SJCRH30 (cell line): ENCODE measurements at places on chromosomes 4 and X.

GRCh38 chrX:4710618-4711433, 997.4 kb upstream of the PRKX start:
- no peak for DNase-seq

DNA sequence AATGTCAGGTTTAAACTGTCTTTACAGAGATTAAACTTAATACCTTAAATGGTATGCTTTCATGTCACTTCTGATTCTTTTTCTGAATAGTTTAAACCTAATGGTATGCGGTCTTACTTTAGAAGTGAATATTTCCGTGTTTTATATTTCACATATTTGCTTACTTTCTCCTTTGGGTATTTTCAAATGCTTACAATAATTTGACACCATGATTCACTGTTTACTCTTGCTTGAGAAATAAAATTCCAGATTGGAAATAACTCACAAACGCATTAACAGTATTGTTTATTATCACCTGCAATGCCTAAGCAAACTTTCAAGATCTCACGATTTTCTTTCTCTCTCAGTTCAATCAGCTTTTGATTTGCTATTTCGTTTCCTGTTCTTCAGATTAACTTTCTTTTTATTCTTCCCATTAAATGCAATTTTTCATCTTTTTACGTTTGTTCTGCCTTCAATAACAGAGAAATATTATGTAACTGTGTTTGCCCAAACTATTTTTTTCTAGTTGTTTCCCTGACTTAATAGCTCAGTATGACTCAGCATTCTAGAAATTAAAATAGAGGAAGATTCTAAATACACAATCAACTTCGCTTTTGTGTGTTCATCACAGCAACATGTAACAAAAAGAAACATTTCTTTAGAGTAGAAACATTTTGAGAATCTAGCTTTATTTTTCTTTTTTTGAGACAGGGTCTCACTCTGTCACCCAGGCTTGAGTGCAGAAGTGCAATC, 955.5 kb upstream of the PRKX start:
- DNase-seq = no peak

GRCh38 chrX:48592971-48593370, 4.3 kb upstream of the WDR13 start:
- no peak for DNase-seq

DNA sequence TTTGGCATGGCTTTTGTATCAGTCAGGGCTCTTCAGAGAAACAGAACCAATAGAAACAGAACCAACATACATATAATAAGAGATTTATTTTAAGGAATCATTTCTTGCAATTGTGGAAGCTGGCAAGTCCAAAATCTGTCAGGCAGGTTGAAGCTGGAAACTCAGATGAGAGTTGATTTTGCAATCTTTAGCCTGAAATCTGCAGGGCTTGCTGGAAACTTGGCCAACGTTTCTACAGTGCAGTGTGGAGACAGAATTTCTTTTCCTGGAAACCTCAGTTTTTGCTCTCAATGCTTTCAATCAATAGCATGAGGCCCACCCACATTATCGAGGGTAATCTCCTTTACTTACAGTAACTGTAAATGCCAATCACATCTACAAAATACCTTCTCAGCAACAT, 45.4 kb downstream of the COMMD8 start:
- no peak for DNase-seq

- DNase-seq = no peak
Measured at GRCh38 chrX:8607326-8607725, 124.6 kb downstream of the ANOS1 start.

- DNase-seq = no peak
Measured at GRCh38 chr4:159293811-159294515, 191.1 kb downstream of the RAPGEF2 start.

- DNase-seq = no peak
Measured at GRCh38 chrX:122583551-122583950, 600.5 kb upstream of the GRIA3 start.

GRCh38 chr4:8380511-8381415, 59.8 kb downstream of the ACOX3 start:
- no peak for DNase-seq

DNA sequence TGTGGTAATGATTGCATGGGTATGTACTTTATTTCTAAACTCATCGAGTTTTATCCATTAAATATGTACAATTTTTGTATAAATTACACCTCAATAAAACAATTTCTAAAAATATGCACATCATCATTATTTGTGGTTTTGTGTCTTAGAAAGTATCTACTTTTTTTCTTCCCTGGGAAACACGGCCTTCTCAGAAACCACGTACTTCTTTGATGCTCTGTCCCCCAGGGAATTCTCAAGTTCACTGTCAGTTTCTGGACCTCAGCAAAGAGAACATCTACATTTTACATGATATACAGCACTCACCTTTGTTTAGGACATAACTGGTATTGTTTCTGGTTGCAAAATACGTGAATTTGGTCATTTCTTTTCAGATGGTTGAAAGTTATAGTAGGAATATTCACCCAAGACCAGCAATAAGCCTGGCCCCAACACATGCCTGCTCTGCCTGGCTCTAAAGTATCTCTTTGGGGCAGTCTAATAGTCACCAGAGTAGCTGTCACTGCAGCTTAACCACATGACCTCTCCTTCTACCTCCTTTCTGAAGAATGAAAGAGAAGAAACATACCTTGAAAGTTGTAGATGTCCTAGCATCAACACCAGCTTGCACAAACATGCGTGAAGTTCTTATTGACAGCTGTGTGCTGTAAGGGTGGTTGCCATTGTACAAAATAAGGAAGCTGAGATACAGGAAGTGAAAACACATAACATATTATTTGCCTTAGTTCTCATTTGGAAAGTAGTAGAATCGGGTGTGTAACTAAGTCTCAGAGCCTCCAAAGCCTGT, 48.4 kb upstream of the SPANXN4 start:
- DNase-seq = no peak

GRCh38 chrX:109360301-109360700, 121.6 kb downstream of the GUCY2F start:
- DNase-seq = no peak

GRCh38 chr4:42123071-42123644, 29.3 kb downstream of the BEND4 start:
- DNase-seq = no peak

DNA sequence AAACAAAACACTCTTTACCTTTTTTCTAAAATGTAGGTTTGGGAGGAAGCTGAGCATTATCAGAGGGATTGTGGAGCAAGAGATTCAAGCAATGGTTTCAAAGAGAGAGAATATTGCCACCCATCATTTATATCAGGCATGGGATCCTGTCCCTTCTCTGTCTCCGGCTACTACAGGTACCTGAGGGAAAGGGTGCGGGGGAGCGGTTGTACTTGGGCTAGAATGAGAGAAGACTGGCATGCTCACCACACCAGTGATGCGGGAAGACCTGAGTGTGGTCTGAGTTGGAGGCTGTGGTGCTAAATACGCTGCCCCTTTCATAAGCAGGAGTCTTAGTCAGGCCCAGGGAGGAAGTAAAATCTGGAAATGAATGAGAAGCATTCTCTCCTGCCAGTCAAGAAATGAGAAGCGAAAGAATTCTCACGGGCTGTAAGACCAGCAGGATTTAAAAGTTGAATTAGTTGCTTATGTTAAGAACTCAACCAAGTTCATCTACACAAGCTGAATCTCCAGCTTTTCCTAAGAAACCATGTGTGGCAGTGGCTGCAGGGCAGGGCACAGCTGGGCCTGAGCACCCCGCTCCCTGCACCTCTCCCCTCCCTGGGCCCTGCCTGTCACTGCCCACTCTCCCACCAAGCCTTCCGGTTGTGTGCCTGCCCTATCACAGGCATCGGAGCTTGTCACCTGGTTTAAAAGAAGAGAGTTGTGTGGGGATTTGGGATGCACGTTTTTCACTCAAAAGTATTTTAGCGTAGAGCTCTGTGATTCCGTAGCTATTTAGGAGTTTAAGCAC, 24.8 kb upstream of the MSANTD1 start:
- no peak for DNase-seq

GRCh38 chr4:11098461-11098860, 330.2 kb downstream of the HS3ST1 start:
- no peak for DNase-seq

GRCh38 chr4:71065991-71066510, 72.6 kb downstream of the DCK start:
- DNase-seq = no peak

- no peak for DNase-seq
Measured at GRCh38 chr4:153242839-153243324, 38.6 kb downstream of the TRIM2 start.

DNA sequence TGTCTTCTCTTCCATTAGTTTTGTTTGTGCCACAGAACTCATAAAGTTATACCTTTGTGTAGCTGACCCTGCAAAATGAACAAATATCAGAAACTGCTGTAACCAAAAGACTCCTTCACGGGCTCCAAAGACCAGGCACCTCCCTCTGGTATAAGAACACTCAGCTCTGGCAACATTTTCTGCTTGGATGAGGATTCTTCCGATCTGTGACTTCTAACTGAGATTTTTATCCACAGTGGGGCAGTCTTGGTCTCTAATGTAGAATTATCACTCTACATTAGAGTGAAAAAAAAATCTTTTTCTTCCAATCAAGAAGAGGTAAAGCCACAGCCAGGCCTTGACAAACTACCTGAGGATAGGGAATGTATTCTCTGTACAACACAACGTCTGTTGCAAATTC, 38.5 kb upstream of the PRSS48 start:
- no peak for DNase-seq

DNA sequence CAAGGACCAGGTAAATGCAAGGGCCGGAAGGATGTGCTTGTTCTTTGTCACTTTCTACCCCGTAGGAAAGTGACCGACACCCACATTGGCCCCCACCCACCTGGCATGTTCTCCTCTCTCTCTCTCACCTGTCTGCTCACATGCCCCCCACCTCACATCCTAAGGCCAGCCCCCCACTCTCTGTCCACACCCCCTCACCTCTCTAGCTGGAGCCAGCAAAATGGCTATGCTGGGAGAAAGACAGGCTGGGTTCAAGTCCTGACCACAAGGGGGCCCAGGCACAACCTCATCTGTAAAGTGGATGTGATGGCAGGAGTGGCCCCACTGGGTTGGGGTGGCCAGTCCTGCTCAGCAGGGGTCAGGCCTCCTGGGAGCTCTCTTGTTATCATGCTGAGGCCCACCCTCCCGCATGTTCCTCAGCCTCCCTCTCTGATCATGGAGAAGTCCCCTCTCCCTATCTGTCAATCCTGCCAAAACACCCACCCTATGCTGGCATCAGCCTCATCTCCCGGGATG, 1.7 kb upstream of the PPP2R2C start:
- peak; percentile 10 for DNase-seq

DNA sequence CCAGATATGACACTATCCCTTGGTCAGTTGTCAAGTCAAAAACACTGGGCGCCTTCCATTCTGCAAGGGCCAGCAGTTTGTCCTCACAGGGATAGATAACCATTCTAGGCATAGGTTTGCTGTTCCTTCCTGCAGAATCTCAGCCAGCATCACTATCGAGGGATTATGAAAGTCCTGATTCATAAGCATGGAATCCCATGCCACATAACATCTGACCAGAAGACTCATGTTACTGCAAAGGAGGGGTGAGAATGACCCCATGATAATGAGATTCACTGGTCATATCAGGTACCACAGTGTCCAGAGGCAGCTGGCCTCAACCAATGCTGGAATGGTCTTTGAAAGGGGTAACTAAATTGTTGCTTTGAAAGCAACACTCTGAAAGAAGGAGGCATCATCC, 84.7 kb downstream of the OTC start:
- peak; percentile 13 for DNase-seq

DNA sequence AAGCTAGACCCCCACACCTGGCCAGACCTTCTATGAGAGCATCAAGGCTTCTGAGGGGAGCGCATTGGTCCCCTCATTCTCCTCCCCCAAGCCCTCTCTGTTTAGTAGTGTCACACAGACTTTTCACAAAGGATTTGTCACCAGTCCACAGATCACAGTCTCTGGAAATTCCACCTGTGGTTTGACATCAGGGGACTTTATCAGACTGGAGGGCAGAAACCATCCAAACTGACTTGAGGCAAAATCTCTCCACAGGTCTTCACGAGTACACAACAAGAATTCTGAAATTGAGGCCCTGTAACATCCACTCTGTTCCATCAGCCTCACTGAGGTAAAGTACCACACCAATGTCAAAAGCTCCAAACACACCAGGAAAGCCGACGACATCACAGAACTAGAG, 112.5 kb downstream of the SH3KBP1 start:
- no peak for DNase-seq

DNA sequence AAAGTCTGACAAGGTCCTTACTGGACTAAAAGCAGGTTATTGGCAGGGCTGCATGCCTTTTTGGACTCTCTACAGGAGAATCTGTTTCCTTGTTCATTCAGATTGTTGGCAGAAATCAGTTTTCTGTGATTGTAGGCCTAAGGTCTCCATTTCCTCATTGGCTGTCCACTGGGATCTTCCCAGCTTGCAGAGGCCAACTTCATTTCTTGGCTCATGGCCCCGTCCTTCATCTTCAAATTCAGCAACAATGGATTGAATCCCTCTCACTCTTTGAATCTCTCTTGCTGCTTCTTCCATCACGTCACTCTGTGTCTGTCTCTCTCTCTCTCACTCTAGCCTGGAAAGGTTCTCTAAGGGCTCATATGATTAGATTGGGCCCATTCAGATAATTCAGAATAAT, 14.9 kb upstream of the GLUD2 start:
- no peak for DNase-seq

GRCh38 chr4:121684561-121684960, 12.2 kb downstream of the ANXA5 start:
- DNase-seq = no peak

GRCh38 chrX:16112428-16112827, 10.9 kb upstream of the GRPR start:
- no peak for DNase-seq

DNA sequence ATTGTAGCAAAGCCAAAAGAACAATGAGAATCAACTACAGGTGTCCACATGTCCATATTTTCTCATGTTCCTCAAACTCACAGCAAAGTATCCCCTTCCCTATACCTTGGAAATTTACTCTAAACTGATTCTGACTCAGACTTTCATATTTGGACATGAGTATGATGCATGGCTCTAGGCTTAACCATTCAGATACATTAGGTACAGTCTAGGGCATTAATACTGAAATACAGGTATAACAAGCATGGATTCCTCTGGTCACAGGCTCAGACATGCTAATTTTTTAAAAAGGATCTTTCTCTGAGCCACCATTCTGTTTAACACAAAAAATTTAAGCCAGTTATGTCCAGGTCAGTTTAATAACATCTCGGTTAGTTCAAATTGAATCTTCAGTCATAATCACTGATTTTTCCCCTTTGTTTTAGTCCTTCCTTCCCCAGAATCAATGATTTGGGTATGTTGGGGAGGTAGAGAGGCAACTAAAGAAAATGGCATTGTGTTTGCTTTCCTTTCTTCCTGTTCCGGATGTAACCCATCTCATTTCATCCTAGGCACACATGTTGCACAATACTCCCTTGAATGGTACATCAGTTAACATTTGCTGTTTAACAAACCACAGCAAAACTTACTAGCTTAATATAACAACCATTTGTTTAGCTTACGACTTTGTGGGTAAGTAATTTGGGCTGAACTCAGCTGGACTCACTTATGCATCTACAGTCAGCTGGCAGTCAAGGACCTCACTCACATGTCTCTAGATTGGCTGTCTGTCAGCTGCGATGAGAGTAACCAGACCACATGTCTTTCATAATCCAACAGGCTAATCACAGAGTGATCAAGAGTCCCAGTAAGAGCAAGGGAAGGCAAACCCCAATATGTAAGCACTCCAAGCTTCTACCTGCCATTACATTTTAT, 75.3 kb upstream of the GRIA3 start:
- no peak for DNase-seq

- DNase-seq = no peak
Measured at GRCh38 chr4:109327641-109328040, 25.2 kb upstream of the COL25A1 start.

- peak; percentile 51 for DNase-seq
Measured at GRCh38 chrX:71107762-71108360, 1.3 kb upstream of the CXorf65 start.
